ENCODE measurements at places on chromosomes 7 and 10.

DNA sequence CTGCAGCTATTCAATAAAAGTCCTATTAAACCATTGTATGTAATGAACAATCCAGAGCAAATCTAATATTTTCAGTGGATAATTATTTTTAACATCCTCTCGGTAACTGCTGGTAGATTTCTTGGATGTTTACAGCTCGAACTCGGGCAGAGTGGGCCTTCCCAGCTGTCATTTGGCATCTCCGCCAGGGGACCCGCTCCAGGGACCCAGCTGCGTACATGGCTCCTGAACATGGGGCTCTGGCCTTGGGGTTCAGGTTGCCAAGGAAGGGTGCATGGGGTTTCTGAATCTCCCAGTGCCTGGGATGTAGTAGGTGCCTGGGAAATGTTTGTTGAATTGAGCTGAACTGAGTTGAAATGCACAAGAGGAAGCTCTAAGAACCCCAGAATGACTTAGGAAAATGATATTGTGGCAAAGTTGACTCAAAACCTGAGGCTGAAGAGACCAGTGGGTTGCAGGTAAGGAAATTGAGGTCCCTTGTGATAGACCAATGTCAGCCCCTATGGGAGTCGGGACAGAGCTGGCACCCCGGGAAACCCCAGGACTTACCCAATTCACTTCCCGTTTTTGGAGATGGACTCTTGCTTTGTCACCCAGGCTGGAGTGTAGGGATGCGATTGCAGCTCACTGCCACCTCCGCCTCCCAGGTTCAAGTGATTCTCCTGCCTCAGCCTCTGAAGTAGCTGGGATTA lies 228.4 kb downstream of the CUX1 start:
- no peak for DNase-seq

DNA sequence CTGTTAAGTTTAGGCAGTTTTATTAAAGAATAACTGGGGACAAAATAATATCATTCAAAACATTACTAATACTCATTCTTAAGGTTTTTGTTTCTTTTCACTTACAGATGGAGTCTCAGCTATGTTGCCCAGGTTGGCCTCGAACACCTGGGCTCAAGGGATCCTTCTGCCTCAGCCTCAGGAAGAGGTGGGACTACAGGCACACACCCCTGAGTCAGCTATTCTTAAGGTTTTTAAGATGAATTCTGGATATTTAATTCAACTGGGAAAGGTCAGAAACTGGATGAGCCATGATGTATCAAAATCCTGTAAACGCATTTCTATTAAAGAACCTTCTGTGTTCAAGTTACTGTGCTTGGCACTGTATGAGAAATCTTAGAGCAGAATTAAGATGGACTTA lies 3.5 kb downstream of the OAT start:
- no peak for DNase-seq

DNA sequence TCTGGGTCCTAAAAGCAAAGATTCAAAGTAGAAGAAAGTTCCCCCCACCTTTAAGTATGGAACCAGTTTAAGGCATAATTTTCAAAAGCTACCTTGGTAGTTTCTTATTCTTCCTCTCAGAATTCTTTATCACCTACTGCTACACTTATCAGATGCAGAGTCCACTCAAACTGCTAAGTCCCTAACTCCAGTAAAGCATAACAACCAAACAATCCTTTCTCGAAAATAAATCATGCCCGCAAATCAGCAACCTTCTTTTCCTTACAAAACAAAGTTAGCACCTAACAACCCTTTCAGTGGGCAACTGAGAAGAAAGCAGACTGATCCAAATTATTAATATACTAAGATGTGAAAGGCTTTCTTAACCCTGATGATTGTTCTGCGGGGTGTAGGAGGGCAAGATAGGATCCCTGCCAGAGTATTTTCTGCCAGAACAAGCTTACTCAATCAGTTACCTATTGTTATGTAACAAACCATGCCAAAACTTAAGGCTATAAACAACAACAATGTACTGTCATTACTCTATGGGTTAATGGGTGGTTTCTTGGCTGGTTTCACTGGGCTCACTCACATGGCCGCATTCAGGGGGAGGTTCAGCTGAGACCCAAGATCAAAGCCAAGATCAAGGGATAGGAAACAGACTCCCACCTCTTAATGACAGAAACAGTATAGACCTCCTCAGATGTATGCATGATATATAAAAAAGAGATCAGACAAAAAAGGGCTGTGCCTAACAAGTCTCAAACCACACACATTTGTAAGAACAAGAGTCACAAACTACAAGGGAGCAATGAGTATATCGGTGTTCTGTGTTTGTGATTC lies 42.0 kb downstream of the CCDC6 start:
- DNase-seq: no peak

DNA sequence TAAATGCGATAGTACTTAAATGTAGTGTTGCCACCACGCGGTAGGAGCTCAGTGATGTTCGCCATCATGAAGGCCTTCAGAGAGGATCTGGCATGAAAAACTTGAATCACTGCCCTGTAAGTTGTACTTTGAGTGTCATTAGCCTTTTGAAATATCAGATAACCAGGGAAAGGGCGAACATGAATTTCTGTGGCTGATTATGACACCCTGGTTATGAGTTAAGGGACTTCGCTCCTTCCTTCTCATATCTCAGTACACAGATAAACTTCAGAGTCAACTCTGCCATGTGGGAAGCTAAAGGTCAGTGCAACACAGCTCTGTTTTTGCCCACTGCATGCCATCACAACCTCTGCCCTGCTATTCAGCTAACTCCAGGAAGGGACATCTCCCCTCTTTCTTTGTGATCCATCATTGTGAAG lies 8.9 kb upstream of the ACSL5 start:
- no peak for DNase-seq

GRCh38 chr7:130394421-130395195 lies 14.3 kb downstream of the CPA1 start:
- no peak for DNase-seq

GRCh38 chr7:107432261-107432660 lies 37.6 kb upstream of the GPR22 start:
- DNase-seq: no peak

DNA sequence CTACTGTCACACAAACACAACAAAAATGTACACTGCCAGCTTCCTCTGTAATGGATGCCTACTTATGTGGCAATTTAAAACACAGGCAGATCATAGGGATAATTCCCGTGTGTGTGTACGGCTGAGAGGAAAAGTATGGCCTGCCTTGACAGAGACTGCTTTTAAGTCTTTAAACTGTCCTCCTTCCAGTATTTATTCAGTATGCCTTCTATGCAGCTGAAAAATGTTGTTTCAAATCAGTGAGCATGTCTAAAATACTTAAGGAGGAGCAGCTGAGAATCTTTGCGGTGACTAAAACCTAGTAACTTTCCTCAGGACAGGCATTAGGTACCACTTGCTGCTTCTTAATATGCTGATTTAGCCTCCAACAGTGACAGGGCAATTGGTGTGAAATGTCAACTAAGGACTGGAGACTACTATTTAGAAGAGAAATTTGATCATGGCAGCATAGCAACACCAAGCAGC lies 126.3 kb downstream of the CACNA2D1 start:
- DNase-seq: no peak

- no peak for DNase-seq
Observed at GRCh38 chr10:95693071-95693667, 558 bp downstream of the TCTN3 start.

GRCh38 chr7:50455658-50456057 lies 5.5 kb upstream of the FIGNL1 start:
- DNase-seq: no peak

DNA sequence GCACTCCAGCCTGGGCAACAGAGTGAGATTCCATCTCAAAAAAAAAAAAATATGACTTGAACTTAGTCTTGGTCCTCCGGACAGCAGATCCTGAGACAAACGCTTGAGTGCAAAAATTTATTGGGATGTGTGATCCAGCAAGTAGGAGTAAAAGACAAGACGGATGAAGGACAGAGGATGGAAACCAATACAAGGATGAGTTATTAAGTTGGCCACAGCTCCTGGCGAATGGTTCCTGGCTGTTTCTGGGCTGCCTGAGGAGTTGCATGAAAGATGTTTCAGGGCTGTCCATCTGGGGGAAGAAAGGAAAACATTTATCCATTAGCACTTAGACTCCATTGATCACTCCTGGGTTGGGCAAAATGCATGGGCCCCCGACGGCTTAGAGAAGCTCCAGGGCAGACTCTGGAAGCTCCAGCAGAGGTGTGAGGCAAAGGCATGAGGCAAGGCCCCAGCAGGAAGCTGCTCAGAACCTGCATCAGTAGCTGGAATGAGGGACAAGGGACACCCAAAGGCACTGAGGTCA lies 98.3 kb upstream of the ZNF438 start:
- no peak for DNase-seq

- DNase-seq: no peak
Observed at GRCh38 chr10:2294739-2295138, 557.4 kb upstream of the ADARB2 start.
